GF-D8 (cell line): ENCODE measurements at places on chromosomes 6 and 20.

- DNase-seq = no peak
These were observed 50.3 kb upstream of the OGFRL1 start for GRCh38 chr6:71238351-71238750.

GRCh38 chr20:18739751-18740166, 73.8 kb upstream of the SCP2D1 start:
- DNase-seq = no peak

DNA sequence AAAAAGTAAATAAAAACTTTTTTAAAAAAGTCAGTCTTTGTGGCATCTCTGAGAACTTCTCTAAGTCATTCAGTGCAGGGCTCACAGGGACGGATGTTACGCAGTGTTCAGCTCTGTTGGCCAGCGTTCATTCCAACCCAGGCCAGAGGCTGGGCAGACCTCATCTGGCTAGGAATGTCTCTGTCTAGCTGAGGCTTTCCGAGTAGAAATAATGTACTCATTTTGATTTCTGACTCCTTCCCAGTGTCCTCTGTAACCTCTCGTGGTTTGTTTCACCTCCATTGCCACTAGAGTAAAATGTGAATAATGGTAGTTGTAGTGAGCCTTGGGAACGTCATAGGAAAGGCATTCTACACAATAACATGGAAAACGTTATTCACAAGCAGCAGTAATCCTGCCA, 135.1 kb downstream of the TMEM242 start:
- DNase-seq = no peak

DNA sequence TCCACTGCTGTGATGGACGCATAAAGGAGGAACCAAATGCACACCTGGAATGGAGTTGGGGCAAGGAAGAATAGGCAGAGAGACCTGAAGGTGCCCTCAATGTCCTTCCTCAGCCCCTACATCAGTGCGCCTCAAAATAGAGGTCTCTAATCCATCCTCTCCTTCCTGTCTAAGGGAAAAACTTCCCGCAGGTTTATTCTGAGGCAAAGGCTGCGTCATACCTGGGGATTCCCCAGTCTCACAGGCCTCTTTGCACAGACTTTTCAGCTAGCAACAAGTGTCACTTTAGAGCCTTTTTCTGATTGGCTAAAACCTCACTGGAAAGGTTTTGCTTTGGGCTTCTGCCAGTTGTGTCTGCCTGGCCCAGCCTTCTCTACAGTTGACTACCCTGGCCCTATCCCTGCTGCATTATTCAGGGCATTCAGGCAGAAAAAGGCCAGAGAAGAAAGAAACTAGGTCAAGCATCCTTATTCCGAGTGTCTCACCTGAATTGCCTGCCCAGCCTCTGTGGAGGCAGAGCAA, 1.8 kb upstream of the HLA-DQB1 start:
- no peak for DNase-seq

GRCh38 chr20:22626496-22626895, 42.1 kb upstream of the FOXA2 start:
- DNase-seq = no peak
